ENCODE measurements at places on chromosomes 2 and 18.

GRCh38 chr2:121903037-121903689 is 147.7 kb downstream of the TSN start:
- DNase-seq: no peak

DNA sequence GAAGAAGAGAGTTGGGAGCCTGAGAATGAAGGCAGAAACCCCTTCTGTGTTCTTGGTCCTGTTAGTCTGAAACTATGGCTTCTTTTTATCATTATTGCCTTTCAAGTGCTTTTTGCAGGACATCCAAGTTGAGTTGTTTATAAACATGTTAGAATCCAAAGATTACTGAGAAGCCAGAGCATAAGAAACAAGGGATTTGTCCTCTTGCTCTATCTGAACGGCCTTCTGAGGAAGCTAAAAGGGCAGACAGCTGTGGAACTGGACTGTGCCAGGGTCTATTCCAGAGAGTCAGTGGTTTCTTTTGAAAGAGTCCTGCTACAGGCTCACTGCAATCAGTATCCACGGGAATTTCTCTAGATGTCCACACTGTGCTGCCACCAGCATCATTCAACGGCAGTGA is 86.6 kb downstream of the ARHGAP28 start:
- no peak for DNase-seq

GRCh38 chr2:109242654-109243331 is 113.8 kb downstream of the SH3RF3 start:
- peak; percentile 47 for DNase-seq

DNA sequence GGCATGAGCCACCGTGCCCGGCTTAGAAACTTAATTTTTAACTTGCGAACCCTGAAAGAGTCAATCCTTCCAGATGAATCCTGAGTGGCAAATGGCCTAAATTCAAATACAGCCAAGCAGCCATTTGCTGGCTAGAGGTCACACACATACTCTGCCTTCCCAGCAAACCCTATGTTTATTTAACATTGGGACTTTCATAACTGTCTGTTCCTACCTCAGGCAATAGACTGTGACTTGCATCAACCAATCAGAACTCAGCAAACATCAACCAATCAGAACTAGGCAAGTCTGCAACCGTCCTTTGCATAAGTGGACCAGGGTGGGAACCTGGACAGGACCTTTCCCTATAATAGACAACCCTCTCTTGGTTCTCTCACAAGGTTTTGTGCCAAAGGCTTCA is 127.5 kb downstream of the DTNB start:
- no peak for DNase-seq

DNA sequence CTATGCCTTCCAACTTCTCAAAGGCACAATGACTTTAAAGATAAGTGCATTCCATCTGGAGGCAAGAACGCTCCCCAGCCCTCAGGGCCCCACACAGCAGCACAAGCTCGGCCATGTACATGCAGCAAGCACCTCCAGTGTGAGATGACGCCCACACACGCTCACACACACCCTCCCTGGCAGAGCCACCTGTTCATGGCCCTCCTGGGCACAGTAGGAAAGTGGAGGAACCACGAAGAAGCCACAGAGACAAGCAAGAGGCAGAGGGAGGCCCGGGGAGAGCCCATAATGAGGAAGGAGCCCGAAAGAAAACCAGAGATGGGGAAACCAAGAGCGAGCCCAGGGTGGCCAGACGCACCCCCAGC is 21.7 kb downstream of the BIN1 start:
- no peak for DNase-seq

GRCh38 chr2:152623775-152624174 is 93.5 kb downstream of the PRPF40A start:
- DNase-seq: no peak

DNA sequence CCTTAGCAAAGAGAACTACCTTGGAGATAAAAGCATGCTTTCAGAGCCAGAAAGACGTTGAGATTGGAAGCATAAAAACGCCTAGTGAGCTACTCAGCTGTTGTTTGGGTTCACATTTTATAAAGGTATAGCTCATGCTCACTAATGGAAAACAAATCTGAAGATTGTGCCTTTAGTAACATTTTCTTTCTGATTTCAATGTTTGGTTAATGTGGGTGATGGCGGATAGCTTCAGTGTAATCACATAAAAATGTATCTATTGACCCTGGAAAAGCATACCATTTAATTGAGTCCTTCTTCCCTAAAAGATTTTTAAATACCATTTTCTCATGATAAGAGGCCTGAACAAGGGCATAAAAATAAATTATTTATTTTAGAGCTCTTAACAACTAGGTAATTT is 73.4 kb downstream of the DTNA start:
- DNase-seq: no peak

DNA sequence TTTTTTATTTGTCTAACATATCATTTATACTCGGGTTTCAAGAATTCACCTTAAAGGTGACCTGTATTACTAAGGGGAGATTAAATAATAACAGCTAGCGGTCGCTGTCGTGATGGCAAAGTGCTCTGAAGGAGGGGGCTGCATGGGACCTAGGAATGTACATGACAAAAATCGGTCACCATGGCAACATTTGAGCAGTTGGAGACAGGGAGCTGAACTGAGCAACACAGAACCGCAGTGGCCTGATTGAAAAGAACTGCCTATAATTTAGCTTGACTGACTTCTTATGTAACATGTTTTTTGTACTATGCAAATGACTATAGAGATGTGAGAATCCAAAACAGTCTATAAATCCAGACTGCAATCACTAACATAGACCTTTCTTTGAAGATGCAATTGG is 34.3 kb upstream of the EPHA4 start:
- DNase-seq: no peak

DNA sequence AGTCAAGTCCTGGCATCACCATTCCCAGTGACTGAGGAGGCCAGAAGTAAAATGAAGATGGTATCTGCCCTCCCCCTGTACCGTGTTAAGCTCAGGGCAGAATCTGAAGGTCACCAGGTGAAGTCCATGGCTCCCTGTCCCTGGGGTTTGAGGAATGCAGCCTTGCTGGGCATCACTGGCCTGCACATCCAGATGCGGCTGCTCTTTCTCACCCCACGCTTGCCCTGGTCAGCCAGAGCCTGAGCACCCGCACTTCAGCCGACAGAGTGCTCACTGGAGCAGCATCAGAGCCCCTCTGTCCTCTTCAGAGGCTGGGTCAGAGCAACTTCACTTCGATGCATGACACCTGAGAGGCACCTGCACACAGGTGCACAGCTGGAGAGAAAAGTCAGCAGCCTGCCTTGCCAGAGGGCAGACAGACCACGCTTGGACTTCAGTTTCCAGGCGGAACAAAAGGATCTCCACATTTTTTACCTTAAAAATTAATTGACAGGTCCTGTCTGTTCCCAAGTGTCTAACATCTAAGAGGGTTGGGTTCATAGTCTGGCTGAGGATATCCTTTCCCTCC is 267.3 kb downstream of the ANAPC1 start:
- DNase-seq: no peak

- peak; percentile 63 for DNase-seq
Measured at GRCh38 chr2:20661421-20662307, 5.3 kb upstream of the GDF7 start.

DNA sequence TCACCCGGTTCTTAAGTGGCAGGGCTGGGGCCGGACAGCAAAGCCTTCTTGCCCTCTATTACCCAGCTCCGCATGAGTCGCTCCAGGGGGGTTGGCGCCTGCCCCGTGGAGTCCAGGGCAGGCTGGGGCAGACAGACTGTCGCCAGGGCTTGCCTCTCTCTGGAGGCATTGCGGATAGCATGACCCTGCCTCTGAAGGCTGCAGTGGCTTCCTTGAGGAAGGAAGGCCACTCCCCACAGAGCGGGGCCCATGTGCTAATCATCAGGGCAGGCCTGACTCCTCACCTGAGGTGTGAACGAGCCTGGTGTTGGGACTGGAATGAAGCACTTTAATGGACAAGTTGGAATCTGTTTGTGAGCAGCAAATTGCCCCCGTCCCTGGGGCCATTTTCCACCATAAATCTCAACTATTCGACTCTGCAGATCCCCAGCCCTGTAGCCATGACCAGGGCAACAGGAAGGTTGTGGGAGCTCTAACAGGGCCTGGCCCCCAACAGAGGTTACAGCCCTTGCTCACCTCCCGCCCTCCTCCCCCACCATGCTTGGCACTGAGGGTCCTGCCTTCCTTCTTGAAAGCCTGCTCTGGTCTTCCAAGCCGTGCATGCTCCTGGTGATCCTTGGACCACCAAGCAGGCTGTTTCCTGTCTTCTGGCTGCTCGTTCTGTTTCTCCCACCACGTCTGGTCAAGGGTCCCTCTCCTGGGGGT is 144.9 kb upstream of the HAAO start:
- no peak for DNase-seq

GRCh38 chr2:236964291-236964690 is 121.4 kb upstream of the COPS8 start:
- no peak for DNase-seq

DNA sequence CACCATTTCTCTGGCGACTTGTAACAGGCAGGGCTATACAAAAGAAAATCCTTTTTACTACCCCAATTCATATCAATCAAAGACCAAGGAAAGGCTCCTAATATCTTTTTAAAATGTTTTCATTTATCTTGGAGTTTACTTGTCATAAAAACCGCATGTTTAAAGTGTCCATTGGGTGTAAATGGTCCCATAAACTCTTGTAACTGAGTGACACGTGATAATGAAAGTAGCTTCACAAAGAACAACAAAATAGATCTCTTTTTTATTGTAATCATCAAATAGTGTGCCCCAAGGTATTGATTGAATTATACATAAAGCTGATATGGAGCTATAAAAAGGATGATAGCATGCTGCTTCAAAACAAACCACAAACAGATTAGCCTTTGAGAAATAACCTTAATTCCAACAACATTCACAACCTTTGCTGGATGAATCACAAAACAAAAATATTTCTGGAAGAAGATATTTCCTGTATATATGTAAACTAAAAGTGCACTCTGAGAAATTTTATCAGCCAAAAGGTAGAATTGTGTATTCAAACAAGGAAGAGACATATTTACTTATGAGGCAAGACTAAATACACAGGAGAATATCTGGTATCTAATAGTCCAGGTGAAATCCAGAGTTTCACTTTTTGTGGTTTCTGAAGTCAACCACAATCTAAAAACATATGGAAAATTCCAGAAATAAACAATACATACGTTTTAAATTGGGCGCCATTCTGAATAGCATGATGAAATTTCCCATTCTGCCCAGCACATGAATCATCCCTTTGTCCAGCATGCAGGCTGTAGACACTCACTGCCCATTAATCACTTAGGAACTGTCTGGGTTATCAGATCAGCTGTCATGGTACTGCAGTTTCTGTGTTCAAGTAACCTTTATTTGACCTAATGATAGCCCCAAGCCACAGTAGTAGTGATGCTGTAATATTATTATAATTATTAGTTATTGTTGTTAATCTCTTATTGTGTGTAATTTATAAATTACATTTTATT is 237.5 kb downstream of the PIK3C3 start:
- DNase-seq: peak; percentile 63
